ENCODE measurements at places on chromosomes 2 and 18.

DNA sequence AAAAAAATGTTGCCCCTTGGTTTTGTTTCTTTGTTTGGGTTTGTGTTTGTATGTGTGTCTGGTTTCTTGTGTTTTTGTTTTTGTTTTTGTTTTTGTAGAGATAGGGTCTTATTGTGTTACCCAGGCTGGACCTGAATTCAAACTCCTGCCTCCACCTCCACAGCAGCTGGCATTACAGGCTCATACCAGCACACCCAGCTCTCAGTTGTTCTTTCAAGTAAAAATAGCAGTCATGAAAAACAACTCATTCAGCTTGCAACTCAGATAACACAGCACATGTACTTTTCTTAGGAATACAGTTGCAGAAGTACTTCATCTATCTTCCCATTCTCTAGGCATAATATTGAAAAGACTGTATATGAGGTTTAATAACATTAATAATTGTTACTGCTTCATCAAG lies 37.0 kb downstream of the ZC3H8 start:
- no peak for DNase-seq

DNA sequence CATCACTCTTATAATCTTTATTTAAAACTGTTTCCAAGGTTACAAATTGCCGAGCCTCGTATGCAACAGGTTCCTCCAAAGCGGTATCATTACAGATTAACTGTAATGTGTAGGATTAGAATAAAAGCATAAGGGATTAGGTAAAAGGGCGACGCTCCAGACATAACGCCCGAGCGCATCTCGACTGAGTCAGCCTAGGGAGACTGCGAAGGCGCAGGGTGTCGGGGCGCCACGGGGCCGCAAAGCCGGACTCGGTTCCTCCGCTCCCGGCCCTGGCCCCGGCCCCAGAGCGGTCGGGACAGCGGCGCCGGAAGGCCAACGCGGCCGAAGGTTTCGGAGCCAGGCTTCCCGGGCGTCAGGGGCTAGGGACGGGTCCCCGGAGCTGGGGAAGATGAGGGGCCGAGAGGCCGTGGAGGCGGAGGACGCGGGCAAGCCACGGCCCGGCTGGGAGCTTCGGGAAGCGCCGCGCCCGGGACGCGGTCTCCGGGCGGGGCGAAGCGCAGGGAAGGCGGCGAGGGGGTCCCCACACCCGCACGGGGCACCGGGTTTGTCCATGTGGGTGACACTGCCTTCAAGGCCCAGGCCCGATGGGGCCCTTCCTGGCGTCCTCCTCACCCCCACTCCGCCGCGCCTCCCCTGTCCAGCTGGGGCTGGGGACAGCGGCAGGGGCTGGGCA lies 12.9 kb upstream of the SIX3 start:
- no peak for DNase-seq

DNA sequence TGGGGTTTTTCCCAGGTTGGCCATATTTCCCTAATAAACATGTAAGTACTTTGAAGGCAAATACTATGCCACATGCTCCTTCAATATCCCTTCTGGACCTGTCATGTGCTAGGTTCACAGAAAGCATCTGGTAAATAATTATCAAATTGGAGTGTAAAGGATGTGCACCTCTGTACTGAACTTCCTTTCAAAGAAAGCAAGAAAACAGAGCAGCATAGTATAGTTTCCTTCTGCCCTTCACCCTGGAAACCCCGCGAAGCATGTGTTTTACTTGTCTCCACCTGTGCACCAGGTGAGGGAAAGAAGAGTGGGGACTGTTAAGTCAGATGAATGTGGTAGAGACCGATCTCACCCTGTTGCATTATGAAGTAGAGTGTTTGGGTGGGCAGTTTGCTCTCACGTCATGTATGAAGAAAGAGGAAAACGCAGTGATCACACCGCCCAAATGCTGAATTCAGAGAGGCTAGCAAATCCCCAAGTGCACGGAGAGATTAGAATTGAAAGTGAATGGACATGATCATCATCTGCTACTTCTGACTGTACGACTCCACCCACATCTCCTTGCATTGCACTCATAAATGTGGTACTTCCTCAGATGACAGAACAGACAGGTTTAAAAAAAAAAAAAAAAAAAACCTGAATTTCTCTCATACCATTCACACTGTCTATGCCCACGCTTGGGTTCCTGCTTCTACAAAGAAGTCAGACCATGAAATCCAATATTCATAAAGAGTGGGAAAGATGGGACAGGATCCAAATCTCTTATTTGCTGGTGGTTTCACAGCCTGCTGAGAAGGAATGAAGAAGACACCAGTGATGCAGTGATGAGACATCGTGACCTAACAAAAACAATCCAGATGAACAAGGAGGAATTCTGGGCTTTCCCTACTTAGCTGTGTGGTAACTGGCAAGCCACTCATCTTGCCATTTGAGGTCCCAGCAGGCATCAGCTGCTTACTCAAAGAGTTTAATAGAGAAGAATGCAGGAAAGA lies 448.6 kb downstream of the BCL11A start:
- DNase-seq, result no peak

- DNase-seq, result no peak
These were observed 150.9 kb downstream of the ESCO1 start for GRCh38 chr18:21449367-21450290.

DNA sequence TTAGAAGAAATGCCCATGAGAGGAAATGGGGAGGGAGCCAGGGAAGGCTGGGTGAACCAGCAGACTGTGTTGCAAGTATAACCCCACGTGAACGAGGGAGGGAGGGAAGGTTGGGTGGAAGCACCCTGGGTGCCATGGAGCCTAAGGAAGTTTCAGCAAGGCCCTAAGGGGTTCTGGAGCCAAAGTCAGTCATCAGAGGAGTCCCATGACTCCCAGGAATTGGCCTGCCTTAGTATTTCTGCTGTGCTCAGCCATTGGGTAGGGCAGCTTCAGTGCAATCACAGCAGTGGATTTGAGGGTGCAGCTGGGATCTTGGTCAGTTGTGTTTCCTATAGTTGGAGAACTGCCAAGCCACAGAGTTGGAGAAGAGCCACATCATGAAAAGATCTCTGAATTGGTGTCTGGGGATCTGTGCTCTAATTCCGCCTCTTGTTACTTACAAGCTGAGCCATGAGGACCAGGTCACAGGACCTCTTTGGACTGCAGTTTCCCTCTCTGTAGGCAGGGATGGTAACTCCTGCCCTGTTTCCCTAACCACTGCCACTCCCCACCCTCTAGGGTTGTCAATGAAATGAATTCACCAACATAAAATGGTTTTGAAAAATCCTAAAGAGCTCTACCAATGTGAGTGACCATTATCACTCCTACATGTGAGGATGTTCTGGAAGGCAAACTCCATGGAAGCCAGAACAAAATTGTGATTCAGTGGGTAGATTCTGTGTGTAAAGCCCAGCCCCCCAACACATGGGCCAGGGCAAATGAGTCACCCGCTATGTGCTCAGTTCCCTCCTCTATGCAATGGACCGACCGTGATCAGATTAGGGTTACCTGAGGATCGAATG lies 108.9 kb downstream of the CLIP4 start:
- no peak for DNase-seq
